ENCODE measurements at places on chromosomes 16 and 17. TPM values are rescaled to one million over a fixed set of nuclear protein-coding genes. Genes with fewer than 3 reads are reported as not detected.

Gene FMNL1
- 44.8 TPM for total RNA-seq

Gene CCDC57
- 8.9 TPM for total RNA-seq

Gene CHST5
- total RNA-seq: not detected

Gene INCA1
- 0.88 TPM for total RNA-seq

Gene ABAT
- total RNA-seq: 0.36 TPM

Gene CFAP20
- total RNA-seq: 129 TPM

Gene NOD2
- total RNA-seq: not detected

Gene HOXB13
- 1.2 TPM for total RNA-seq

Gene ZSCAN10
- total RNA-seq: not detected

Gene C16orf54
- total RNA-seq: not detected

Gene ETV4
- total RNA-seq: 13.4 TPM

Measured in A172 (cell line).